Mesothelial cell of epicardium (in vitro differentiated cells): ENCODE measurements at places on chromosomes 4 and X.

GRCh38 chr4:72418458-72418857, 150.6 kb downstream of the ADAMTS3 start:
- DNase-seq = peak; percentile 45

DNA sequence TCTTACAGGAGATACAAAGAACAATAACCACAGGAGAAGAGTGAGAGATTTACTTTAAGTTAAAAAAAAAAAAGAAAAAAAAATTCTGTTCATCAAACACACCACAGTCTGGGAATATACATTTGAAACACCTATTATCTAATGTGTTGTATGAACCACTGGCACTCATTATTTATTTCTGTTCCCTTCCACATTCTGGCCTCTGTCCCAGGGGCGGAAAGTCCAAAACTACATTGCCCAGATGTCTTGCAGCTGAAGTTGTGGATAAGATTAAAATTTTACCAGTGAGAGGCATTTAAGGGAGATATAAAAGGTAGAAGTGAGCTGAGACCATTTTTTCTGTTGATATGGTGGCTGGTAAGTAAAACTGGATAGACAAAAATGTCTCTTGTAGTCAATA, 56.2 kb downstream of the SCLT1 start:
- no peak for DNase-seq

GRCh38 chr4:7223541-7223940, 31.2 kb downstream of the SORCS2 start:
- no peak for DNase-seq

- no peak for DNase-seq
Observed at GRCh38 chrX:73524906-73525305, 38.1 kb upstream of the CHIC1 start.

DNA sequence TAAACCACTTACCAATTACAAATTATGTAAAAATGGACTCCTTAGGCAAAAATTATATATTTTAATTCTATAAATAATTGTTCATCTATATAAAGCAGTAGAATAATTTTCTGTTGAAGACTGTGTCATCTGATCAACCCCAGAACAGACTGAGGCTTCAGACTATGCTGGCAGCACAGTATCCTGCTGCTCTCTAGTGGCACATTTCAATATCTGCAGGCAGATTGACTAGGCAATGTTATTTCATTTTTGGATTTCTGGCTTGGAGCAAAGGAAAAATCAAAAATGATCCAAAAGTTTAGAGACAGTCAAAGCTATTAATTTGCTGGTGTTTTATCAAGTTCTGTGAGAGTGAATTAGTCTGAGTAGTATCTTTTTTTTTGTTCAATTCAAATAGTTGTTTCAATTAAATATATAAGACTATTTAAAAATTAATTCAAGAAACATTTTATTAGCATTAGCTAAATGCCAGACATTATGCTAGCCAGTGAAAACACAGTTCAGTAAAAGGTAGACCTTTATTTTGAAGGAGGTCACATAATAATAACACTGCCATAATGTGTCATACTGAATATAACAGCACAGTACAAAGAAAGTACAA, 21.3 kb upstream of the SULT1E1 start:
- DNase-seq = no peak

GRCh38 chrX:13081395-13082205, 37.2 kb upstream of the FAM9C start:
- no peak for DNase-seq

DNA sequence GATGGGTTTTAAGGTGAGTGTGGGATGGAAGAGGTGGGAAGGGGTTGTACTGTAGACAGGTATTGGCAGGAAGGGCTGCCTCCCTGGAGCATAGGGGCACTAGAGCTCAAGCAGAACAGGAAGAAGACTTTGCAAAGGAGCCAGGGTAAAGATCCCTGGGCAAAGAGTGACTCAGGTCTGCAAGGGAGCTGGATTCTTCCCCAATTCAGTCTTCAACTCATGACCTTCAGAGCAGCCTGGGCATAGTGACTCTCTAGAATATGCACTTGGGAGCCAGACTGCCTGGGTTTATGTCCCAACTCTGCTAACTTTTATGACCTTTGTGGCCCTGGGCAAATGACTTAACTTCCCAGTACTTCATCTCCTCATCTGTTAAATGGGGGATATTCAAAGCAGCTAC, 4.0 kb downstream of the LONRF3 start:
- no peak for DNase-seq

GRCh38 chrX:44667771-44668170, 125.1 kb upstream of the FUNDC1 start:
- DNase-seq = no peak

GRCh38 chr4:172786039-172786792, 382.4 kb upstream of the GALNT7 start:
- DNase-seq = peak; percentile 36

GRCh38 chr4:148998719-148999118, 556.5 kb upstream of the NR3C2 start:
- no peak for DNase-seq

DNA sequence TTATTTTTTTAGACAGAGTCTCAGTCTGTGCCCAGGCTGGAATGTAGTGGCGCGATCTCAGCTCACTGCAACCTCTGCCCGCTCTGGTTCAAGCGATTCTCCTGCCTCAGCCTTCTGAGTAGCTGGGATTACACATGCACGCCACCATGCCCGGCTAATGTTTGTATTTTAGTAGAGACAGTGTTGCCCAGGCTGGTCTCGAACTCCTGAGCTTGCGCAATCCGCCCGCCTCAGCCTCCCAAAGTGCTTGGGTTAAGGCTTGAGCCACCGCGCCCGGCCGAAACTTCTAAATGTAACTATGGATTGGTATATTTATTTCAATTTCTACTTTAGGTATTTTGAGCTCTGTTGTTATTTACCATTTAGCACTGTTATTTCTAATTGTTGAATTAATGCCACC, 79.4 kb downstream of the FAM193A start:
- no peak for DNase-seq

GRCh38 chrX:130593911-130594310, 192.1 kb downstream of the RBMX2 start:
- no peak for DNase-seq

DNA sequence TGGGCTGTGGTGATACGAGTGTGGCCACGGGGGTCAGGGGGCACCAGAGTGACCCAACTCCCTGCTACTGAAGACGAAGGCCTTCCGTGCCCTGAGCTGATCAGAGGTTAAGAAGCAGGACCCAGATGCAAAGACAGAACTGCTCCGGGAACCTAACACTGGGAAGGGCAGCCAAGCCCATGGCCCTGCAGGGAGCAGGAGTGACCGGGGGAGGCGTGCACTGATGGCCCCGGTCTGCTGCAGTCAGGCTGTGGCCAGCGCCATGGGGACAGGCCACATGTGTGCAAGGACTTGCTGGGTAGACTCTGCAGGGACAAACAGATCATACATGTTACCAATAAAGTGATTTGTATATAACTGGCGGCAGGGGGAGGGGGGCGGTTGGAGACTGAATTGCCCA, 74.6 kb downstream of the ACOX3 start:
- no peak for DNase-seq

DNA sequence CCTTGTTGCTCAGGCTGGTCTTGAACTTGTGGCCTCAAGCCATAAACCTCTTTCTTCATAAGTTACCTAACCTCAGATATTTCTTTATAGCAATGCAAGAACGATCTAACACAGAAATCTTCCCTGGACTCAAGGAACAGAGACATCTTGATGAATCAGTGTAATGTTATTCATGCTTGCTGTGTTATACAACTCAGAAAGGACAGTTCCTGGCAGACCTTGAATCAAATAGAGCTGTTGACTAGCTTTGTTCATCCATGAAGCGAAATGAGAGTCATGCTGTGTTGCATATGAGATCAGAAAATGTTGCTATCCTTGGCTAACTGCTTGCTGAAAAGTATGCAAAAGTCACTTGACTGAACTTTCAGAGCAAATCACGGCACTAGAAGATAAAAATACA, 72.6 kb upstream of the ARHGAP24 start:
- DNase-seq = no peak

GRCh38 chrX:13899607-13900006, 82.7 kb upstream of the GPM6B start:
- DNase-seq = no peak

DNA sequence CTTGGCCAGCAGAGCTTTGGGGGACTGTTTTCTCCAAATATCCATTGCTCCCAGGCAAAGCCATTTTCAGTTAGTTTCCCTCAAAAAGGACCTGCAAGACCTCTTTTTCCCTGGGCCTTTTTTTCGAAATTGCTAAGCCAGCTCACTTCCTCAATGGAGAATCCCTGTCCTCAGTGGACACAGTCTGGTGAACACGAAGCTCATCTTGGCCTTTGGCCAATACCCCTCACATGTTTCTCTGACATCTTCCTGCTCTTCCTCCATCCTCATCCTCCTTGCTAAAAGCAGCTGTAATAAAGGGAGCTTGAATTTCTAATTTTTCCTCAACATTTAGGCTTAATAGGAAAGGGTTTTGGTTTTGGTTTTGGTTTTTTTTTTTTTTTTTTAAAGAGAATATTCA, 17.6 kb upstream of the PRPS1 start:
- DNase-seq = no peak

GRCh38 chr4:87235020-87235671, 14.7 kb upstream of the KLHL8 start:
- DNase-seq = no peak

- DNase-seq = no peak
Observed at GRCh38 chr4:165864271-165864670, 8.8 kb upstream of the TLL1 start.

DNA sequence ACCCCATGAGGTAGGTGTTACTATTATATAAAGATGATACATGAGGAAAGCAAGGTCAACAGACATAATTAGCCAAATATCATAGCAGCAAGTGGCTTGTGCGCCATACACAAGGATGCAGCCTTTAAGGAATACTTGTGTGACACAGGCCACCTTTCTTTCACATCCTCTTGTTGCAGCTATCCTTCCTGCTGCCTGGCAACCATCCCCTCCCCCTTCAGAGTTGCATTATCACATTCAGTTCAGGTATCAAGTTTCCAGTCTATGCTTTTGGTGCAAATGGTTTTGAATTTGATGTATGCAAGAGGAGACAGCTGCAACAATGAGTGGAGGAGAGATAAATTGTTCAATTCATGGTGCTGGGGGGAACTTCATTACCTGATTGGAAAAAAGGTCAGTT, 6.4 kb downstream of the ZCCHC18 start:
- no peak for DNase-seq

DNA sequence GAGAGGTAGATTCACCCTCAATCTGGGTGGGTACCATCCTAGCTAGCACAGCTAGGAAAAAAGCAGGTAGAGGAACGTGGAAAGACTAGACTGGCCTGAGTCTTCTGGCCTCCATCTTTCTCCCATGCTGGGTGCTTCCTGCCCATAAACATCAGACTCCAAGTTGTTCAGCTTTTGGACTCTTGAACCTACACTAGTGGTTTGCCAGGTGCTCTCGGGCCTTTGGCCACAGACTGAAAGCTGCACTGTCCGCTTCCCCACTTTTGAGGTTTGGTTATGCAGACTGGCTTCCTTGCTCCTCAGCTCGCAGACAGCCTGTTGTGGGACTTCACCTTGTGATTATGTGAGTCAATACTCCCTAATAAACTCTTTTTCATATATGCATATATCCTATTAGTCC, 36.4 kb upstream of the UGT2B4 start:
- no peak for DNase-seq

GRCh38 chrX:12292996-12293765, 154.9 kb downstream of the FRMPD4 start:
- no peak for DNase-seq

DNA sequence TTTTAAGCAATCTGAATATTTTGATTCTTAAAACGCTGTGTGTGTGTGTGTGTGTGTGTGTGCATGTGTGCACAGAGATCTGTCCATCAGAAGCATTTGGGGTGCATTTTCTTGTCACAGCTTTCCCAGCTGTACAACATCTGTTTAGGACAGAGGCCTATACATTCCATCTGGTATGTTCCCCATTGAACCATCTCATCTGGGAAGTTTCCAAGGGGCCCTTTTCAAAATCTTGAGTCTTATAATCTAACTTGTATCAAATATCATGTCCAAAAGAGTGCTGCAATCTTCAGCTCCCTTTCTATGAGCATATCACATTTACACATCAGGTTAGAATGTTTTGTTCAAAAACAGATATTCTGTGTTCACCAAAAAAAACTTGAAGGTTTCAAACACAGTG, 16.5 kb upstream of the MID1 start:
- DNase-seq = no peak

DNA sequence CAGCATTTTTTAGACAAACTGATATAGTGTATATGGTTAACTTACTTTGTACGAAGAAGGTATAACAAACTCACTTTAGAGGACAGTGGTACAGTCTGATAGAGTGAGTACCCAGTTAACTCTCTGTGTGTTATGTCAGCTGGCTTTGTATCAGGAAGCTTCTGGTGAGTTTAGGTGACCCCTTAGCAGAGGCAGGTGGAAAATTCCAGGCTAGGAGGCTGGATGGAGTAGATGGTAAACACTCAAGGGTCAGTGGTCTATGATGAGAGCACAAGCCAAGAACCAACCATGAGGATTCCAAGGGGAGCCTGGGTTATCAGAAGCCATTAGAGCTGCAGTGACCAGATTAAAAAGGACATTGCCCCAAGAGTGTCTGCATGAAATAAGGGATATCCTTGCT, 227.3 kb upstream of the CENPE start:
- DNase-seq = no peak

GRCh38 chr4:165288226-165288625, 39.2 kb upstream of the MSMO1 start:
- DNase-seq = no peak

GRCh38 chr4:88865046-88865445, 167.4 kb upstream of the NAP1L5 start:
- no peak for DNase-seq

- DNase-seq = no peak
Observed at GRCh38 chrX:110519906-110520452, 161.3 kb downstream of the RTL9 start.

DNA sequence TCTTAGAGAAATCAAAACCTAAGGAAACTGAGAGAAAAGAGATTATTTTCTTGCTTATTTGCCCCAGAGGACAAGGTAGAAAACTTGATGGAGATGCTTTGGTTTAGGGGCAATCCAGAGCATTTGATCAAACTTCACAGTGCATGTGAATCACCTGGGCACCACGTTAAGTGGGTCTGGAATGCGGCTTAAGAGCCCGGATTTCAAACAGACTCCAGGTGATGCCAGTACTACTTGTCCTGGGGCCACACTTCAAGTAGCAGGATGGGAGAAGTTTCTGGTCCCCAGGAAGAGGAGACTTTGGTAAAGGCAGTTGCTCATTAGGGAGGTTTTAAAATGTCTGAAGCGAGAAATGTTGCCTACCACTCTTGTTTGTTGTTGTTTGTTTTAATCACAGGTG, 51.8 kb downstream of the PHOX2B start:
- no peak for DNase-seq

DNA sequence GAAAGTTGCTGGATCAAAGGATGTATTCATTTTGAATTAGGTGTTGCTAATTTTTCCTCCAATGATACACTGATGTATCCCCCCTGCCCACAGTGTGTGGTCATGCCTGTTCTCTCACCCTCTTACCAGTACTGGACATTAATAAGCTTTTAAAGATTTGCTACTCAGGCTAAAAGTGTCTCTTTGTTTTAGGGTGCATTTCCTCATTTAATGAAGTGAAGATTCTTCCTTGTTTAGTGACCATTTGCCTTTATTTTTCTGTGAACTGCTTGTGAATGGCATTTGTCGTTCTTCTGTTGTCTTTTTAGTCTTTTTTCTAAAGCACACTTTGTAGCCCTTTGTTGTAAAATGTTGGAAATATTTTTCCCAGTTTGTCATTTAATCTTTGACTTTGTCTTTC, 5.0 kb downstream of the MSMO1 start:
- no peak for DNase-seq

- DNase-seq = no peak
Observed at GRCh38 chr4:152776352-152776751, 3.2 kb downstream of the TIGD4 start.
